ENCODE measurements at places on chromosomes 5 and 9. TPM values are rescaled to one million over a fixed set of nuclear protein-coding genes. Genes with fewer than 3 reads are reported as not detected.

DNA sequence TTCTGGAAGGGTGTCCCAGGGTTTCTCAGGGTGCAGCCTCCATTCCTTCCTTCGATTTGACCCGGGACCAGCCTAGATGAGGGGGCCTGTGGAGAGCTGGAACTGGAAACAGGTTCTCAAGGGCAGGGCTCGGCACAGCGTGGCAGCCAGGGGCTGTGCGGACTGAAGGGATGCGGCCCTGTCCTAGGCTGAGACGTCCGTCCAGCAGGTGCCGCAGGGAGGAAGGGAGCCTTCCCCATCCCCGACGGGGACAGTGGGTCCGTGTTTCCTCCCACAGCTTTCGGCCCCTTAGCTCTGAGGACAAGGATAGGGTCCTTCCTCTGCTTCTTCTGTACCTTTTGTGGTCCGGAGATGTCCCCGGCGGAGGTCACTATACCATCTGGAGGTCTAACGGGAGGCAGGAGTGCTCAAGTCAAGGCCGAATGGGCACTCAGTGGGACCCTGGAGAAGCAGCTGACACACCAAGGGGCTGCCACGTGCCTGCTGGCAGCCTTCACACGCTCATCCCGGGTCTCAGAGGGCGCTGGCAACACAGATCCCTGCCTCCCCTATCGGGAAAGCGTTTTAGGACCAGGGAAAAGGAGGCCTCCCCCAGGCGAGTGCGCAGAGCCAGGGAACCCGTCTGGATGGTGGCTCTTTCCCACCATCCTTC is 49.9 kb downstream of the USP20 start:
- peak; percentile 92 for DNase-seq
- no peaks in the 10 kb centered on the region for H3K27me3 ChIP-seq
- peaks cover 5% of the 10 kb centered on the region for H3K36me3 ChIP-seq

The PDE6A gene
- not detected for total RNA-seq

The CNTNAP3 gene
- total RNA-seq, result 11.1 TPM

The PCDHA7 gene
- 0.14 TPM for total RNA-seq

The MYMK gene
- total RNA-seq, result not detected

DNA sequence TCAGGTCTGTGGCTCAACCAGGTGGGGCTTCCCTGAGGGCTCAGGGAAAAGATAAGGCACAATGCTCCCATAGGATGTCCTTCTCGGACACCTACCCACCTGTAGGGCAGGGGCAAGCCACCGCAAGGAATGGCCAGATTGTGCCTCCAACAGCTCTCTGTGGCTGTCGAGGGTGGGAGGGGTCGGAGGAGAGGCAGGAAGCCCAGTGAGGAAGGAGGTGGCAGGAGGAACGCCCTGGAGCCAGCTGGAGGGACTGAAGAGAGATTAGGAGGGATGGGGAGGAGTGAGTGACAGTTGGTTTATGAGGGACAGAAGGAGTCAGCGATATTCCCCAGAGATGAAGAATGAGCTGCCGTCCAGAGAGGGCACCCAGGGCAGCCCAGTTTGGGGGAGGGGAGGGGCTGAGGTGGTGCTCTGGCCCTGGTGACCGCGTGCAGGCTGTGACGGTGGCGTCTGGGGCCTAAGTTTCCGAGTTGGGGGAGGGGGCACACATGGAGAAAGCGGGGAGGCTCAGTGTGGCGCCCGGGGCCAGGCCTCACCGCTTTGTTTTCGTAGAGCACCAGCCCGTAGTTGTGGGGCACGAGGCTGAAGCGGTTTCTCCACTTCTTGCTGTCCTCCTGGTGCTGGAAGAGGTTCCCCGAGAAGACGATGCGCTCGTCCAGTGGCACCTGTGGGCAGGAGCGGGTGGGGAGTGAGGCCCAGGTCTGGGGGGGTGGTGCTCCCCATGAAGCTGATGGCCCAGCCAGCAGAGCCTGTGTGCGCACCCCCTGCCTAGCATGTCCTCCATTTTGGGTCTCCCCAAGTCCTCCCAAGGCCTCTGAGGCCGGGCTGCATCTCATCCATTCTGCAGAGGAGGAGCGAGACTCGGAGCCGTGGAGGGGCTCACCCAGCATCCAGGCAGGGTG is 75.6 kb downstream of the LRSAM1 start:
- H3K4me1 ChIP-seq, result no peaks in the 10 kb centered on the region
- H3K27me3 ChIP-seq, result no peaks in the 10 kb centered on the region
- DNase-seq, result no peak

- H3K36me3 ChIP-seq, result no peaks in the 10 kb centered on the region
- no peaks in the 10 kb centered on the region for H3K4me1 ChIP-seq
- no peaks in the 10 kb centered on the region for H3K27me3 ChIP-seq
- no peak overlapping the region for H3K27ac ChIP-seq
- no peak for DNase-seq
Observed at GRCh38 chr5:128667152-128667551, 129.1 kb upstream of the FBN2 start.

DNA sequence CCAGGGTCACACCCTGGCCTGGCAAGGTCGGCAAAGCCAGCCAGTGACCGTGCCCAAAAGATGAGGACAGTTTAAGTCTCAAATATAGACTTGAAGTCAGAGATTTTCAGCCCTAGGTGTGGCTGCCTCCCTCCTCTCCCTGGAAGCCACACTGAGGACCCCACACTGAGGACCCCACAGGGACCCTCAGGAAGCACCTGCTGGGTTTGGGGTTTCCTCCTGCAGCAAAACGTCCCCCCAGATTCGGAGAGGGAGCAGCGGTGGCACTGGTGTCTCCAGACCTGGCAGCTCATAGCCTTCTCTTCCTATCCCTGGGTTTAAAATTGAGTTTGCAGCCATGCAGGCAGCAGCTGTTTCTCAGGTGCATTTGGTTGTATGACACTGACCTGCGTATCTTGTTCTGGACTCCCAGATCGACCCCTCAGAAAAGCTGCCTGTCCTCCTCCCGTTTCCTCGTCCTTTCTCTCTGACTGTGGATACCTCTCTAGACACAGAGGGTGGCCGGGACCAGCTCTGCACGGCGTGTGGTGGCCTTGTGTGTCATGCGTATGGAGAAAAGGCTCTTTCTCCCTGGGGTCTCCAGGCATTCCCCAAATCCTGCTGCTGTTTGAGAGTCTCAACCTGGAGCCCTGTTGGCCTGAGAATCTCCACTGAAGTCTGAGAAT is 36.6 kb downstream of the MRPL36 start:
- peaks cover 4% of the 10 kb centered on the region for H3K4me1 ChIP-seq
- no peak overlapping the region for H3K4me3 ChIP-seq
- peak; percentile 41 for DNase-seq
- peaks cover 4% of the 10 kb centered on the region for H3K27me3 ChIP-seq
- H3K36me3 ChIP-seq, result no peaks in the 10 kb centered on the region
- no peak overlapping the region for H3K27ac ChIP-seq

DNA sequence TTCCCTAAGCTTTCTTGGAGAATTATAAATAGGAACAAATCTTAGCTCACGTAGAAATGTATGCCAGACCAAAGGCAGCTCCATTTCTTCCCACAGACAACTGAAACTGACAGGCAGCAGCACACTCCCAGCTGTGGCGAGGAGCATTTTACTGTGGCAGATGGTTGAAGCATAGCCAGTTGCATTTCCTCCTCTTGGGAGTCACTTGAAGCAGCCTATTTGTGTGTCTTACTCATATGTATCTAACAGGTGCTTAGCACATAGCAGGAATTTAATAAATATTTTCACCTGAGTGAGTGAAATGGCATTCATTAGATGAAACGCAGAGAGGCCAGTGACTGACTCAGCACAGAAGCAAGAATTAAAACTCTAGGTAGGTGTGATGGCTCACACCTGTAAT is 12.3 kb upstream of the MTMR12 start:
- H3K4me3 ChIP-seq, result no peak overlapping the region
- DNase-seq, result no peak
- H3K36me3 ChIP-seq, result no peaks in the 10 kb centered on the region
- no peaks in the 10 kb centered on the region for H3K4me1 ChIP-seq
- H3K27ac ChIP-seq, result no peak overlapping the region

GRCh38 chr9:123678878-123679329 is 251.0 kb downstream of the DENND1A start:
- H3K27ac ChIP-seq, result peak overlapping the region; percentile 5
- no peak for DNase-seq
- H3K4me1 ChIP-seq, result peaks cover 13% of the 10 kb centered on the region
- H3K36me3 ChIP-seq, result no peaks in the 10 kb centered on the region

GRCh38 chr5:33275921-33276627 is 164.7 kb upstream of the TARS1 start:
- H3K4me3 ChIP-seq, result no peak overlapping the region
- H3K4me1 ChIP-seq, result peaks cover 10% of the 10 kb centered on the region
- DNase-seq, result no peak
- no peaks in the 10 kb centered on the region for H3K27me3 ChIP-seq

The CSF1R gene
- 295 TPM for total RNA-seq

DNA sequence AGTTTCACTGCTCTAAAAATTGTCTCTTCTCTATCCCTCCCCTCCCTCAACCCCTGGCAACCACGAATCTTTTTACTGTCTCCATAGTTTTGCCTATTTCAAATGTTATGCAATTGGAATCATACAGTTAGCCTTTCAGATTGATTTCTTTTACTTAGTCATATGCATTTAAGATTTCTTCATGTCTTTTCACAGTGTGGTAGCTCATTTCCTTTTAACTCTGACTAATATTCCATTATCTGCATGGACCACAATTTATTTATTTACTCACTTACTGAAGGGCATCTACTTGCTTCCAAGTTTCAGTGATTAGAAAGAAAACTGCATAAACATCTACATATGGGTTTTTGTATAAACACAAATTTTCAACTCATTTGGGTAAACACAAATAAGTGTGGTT is 372.3 kb downstream of the CDH18 start:
- no peaks in the 10 kb centered on the region for H3K27me3 ChIP-seq
- H3K4me1 ChIP-seq, result no peaks in the 10 kb centered on the region
- H3K27ac ChIP-seq, result no peak overlapping the region

GRCh38 chr9:3526165-3526996 is 580 bp upstream of the RFX3 start:
- H3K36me3 ChIP-seq, result no peaks in the 10 kb centered on the region
- peak; percentile 96 for DNase-seq
- peak overlapping the region; percentile 85 for H3K4me3 ChIP-seq
- peak overlapping the region; percentile 100 for H3K27ac ChIP-seq
- peaks cover 75% of the 10 kb centered on the region for H3K4me1 ChIP-seq

- no peaks in the 10 kb centered on the region for H3K27me3 ChIP-seq
- no peak overlapping the region for H3K27ac ChIP-seq
- H3K4me3 ChIP-seq, result no peak overlapping the region
- peaks cover 19% of the 10 kb centered on the region for H3K4me1 ChIP-seq
- H3K36me3 ChIP-seq, result peaks cover 33% of the 10 kb centered on the region
Observed at GRCh38 chr5:179862891-179863290, 4.3 kb upstream of the MRNIP start.

The PKD2L2 gene
- not detected for total RNA-seq

The OR1L8 gene
- total RNA-seq, result 1.0 TPM

The NPDC1 gene
- total RNA-seq, result 154 TPM

GRCh38 chr5:60544142-60544541 is 155.8 kb downstream of the DEPDC1B start:
- DNase-seq, result no peak
- no peaks in the 10 kb centered on the region for H3K27me3 ChIP-seq
- no peak overlapping the region for H3K27ac ChIP-seq

DNA sequence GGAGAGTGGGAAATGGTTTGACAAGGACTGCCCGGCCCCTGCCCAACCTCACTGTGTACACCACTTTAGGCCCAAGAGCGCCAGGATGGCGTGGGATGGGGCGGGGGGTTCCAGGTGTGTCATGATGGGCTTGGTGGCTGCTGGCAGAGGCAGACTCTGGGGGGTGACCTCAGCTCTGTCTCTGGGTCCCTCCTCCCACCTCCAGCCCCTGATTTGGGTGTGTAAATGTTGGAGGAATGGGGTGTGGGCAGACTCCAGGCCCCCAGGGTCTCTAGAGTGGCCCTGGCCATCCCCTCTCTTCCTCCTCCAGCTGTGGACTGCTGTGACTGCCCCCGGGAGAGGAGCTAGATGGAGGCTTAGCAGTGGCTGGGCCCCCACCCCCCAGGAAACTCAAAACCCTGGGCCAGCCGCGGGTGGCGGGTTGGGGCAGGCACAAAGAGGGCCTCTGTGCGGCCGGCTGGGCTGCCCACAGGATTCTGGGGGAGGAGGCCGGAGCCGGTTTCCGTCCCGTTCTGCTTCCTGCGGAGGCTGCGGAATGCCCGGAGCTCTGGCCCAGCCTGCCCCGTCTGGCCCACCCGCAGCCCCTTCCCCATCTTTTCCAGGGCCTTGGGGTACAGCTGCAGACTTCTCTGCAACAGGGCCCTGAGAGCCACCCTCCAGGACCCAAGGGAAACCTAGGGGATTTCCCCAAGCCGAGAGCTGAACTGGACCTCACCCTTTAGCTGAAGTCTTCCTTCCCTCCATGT is 23.1 kb downstream of the CXXC5 start:
- DNase-seq, result peak; percentile 89
- H3K4me3 ChIP-seq, result peak overlapping the region; percentile 20
- peak overlapping the region; percentile 94 for H3K27ac ChIP-seq
- peaks cover 79% of the 10 kb centered on the region for H3K4me1 ChIP-seq
- no peaks in the 10 kb centered on the region for H3K27me3 ChIP-seq

The PDCD1LG2 gene
- 17.8 TPM for total RNA-seq

- no peak overlapping the region for H3K4me3 ChIP-seq
- H3K27ac ChIP-seq, result no peak overlapping the region
- no peaks in the 10 kb centered on the region for H3K27me3 ChIP-seq
- DNase-seq, result no peak
Observed at GRCh38 chr9:136276716-136277115, 27.2 kb downstream of the CCDC187 start.

DNA sequence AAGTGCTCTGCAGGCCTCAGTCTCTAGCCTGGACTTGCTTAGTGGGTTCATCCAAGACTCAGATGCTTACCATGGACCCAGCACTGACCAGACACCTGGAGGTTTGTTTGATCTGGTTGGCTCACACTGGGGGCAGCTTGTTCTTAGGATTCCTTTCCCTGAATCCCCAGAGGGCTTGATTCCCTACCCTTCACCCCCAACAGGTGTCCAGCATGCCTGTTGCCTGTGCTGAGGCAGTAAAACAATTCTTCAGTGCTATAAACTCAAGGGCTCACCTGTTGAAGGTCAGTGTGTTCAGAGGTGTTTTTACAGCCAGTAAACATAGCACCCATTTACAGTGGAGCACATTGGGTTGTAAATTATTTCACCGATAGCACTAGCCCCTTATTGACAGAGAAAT is 123.8 kb upstream of the KLF4 start:
- H3K36me3 ChIP-seq, result no peaks in the 10 kb centered on the region
- no peaks in the 10 kb centered on the region for H3K27me3 ChIP-seq
- H3K4me1 ChIP-seq, result peaks cover 28% of the 10 kb centered on the region
- no peak for DNase-seq
- H3K27ac ChIP-seq, result no peak overlapping the region

The ORM2 gene
- not detected for total RNA-seq

DNA sequence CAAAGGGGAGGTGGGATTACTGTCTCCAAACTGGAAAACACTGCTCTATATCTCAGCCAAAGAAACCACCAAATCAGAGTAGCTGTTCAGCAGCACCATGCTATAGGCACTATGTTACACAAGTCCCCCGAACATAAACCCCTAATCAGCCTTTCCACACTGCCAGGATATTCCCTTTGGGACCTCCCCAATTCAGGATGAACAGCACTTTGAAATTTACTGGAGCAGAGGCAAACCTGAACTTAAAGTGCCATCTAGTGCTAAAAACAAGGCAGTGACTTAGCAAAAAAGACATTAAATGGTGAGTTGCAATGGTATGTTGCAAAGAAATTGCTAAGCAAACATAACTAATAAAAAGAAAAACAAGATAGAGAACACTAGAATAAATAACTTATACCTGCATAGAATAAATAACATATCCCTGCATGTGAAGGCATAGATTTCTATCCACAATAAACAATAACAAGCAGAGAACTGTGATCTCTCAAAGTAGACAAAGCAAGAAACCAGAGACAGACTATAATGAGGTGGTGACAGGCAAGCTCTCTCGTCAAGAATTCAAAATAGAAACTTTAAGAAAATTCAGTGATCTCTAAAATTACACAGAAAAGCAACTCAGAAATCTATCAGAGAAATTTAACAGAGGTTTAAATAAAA is 584.4 kb upstream of the ACO1 start:
- H3K27me3 ChIP-seq, result no peaks in the 10 kb centered on the region
- H3K27ac ChIP-seq, result no peak overlapping the region
- H3K36me3 ChIP-seq, result no peaks in the 10 kb centered on the region
- H3K4me3 ChIP-seq, result no peak overlapping the region
- H3K4me1 ChIP-seq, result no peaks in the 10 kb centered on the region

Data from spleen (tissue), 13 donors.